ENCODE measurements at places on chromosomes 5 and 9. TPM values are rescaled to one million over a fixed set of nuclear protein-coding genes. Genes with fewer than 3 reads are reported as not detected.

GRCh38 chr9:135215571-135216161 is 128.2 kb downstream of the OLFM1 start:
- no peak for DNase-seq

The RNF183 gene
- polyA plus RNA-seq: not detected

The CIZ1 gene
- 54.4 TPM for polyA plus RNA-seq

The PITX1 gene
- polyA plus RNA-seq: 41.9 TPM
